ENCODE measurements at places on chromosomes 13 and 19.

DNA sequence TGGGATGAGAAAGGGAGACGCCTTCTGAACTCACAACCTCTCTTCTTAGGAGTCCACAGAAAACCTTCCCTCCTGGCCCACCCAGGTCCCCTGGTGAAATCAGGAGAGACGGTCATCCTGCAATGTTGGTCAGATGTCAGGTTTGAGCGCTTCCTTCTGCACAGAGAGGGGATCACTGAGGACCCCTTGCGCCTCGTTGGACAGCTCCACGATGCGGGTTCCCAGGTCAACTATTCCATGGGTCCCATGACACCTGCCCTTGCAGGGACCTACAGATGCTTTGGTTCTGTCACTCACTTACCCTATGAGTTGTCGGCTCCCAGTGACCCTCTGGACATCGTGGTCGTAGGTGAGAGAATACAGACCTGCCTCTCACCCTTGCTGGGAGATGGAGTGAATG is 3.3 kb downstream of the KIR3DL3 start:
- DNase-seq, result no peak

- DNase-seq, result no peak
Measured at GRCh38 chr13:47598340-47598911, 402.6 kb downstream of the SUCLA2 start.

DNA sequence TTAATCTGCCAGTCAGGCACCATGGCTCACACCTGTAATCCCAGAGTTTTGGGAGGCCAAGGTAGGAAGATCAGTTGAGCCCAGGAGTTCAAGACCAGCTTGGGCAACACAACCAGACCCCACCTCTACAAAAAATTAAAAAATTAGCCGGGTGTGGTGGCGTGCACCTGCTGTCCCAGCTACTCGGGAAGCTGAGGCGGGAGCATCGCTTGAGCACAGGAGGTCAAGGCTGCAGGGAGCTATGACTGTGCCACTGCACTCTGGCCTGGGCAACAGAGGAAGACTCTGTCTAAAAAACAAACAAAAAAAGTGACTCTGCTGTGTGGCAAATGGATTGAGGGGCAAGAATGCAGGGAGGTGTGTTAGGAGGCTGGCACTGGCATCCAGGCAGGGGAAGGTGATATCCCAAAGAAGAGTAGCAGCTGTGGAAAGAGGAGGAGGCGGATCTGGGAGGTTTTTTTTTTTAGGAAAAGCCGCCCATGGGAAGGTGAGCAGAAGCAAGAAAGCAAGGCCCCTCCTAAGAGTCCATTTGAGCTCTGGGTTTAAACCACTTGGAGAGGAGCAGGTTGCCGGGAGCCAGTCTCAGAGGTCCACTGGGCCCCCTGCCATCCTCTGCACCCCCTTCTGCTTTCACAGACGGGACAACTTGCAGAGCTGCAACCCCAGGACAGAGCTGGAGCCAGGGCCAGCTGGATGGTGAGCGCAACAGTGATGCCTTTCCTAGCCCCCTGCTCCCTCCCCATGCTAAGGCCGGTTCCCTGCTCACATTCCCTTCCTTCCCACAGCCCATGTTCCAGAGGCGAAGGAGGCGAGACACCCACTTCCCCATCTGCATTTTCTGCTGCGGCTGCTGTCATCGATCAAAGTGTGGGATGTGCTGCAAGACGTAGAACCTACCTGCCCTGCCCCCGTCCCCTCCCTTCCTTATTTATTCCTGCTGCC is 2.1 kb downstream of the HAMP start:
- DNase-seq, result no peak

GRCh38 chr13:51557875-51558612 is 26.2 kb upstream of the WDFY2 start:
- DNase-seq, result no peak

DNA sequence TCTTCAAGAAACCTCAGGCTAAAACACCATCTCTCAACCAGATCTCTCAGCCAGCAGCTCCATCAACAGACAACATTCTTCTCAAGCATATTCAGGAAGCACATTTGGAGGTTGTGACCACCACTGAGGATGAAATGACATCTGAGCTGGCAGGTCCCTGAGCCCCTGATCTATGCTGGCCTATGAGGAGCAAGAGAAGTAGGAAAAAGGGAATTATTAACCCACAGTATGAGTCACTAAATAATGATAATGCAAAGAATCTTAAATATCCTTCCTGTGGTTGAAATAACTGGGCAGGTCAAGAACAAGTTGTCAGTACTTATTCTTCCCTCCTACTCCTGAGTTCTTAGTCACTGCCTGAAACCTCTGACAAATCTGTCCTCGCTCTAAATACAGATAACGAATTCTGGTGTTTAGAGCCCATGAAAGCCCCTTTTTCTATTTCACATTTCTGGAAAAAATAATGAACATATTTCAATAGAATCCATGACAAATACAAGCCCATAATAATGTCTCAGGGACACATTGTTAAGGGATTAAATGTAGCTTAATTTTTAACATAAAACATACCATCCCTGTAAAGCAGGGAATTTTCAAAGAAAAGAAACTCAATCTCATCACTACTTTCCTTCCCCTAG is 225.8 kb upstream of the IRS2 start:
- no peak for DNase-seq

GRCh38 chr19:46435009-46435408 is 6.3 kb upstream of the PNMA8C start:
- no peak for DNase-seq

- DNase-seq, result no peak
Measured at GRCh38 chr13:96762876-96763275, 231.4 kb downstream of the OXGR1 start.

DNA sequence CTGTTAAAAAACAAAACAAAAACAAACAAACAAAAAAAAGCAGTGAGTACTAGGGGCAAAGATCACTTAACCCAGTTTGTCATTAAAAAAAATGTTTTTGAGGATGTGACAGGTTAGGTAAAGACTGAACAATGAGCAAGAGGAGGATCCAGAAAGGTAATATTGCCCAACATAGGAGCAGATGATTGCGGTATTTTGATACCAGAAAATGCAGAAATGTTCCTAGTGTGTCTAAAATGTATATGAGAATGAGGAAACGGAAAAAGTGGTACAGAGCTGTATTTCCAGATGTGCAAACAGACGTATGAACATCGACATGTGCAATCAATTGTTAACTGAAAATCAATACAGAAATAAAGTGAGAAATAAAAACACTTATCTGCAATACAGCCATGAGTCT is 4.9 kb upstream of the LILRA4 start:
- DNase-seq, result no peak

DNA sequence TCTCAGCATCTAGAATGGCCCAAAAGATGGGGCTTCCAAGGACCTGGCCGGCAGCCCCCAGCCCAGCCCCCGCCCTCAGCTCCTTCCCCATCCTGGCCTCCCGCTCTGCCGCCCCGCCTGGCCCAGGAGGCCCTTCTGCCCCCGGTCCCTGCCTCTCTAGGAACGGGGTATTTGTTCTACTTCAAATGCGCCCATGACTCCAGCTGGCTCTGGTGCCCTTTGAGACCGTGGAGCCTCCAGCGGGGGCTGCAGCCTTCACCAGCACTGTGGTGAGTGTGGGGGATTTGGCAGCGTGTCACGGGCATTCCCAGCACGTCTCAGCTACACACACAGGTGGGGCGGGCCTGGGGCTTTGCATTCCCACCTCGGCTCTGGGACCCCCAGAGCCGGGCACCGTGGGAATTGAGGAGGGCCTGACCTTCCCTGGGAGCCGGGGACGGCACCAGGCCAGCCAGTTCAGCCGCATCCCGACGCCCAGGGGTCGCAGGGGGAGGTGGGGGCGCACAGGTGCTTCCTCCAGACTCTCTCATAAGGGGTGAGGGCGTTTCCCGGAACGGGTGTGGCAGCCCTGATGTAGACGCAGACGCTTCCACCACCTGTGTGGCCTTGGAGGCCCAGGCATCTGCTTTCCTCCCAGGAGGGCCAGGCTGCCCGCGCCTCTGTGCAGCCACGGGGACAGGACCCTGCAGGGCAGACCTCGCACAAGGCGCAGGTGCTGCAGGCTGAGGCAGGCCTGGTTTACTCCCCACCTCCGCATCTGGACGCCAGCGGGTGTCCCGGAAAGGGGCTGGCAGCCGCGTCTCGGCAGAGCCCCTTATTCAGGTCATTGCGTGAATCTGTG is 947 bp downstream of the ATP4B start:
- DNase-seq, result peak; percentile 56

GRCh38 chr13:36370108-36370429 is 23.9 kb upstream of the SPART start:
- no peak for DNase-seq

DNA sequence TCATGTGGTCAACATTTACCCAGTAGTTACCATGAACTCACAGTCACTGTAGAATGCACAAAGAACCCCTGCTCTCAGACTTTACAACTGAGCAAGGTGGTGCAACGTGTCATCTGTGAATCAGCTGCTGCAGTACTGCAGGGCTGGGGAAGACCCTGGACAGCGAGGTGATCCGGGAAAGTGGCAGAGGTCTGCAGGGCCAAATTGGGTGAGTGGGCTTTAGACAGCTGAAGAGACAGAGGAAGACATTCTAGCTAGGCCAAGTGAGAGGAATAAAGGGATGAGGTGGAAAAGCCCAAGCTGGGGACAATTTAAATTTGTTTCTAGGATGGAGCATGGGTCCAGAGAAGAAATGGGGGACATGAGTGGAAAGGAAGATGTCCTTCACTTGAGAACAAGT is 270.5 kb downstream of the DCLK1 start:
- no peak for DNase-seq

DNA sequence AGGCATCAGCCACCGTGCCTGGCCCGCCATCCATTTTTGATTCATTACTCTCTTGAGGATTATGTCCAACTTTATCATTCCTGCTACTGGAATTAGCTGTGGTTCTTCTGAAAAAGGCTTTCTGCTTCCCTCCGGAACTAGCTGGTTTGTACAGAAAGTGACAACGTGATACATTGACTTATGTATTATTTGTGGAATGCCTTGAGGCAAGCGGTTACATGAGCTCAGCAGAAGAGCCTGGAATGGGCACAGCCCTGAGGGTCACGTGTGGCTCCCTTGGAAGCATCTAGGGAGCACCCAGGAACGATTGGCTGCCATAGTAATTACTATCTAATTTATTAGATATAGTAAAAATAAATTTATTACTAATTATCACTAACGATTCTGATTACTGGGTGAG is 14.4 kb upstream of the RETN start:
- no peak for DNase-seq

DNA sequence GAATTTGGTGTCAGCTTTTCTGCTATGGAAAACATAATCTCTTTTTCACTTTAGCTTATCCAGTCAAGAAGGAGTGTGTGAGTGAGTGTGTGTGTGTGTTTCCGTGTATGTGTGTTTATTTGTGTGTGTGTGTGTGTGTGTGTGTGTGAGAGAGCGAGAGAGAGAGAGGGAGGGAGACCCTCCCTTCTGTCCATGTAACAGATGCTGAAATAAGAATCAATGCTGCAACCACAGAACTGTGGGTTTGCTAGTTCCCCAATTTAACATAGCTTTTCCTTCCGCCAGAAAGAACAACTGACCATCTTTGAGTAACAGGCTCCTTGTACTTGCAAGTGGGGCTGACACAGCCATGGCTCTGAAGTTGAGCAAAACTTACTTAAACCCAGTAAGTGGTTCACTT is 5.2 kb downstream of the LCP1 start:
- DNase-seq, result no peak

GRCh38 chr19:28934631-28935030 is 278.3 kb downstream of the UQCRFS1 start:
- no peak for DNase-seq

GRCh38 chr13:66781241-66781640 is 448.9 kb downstream of the PCDH9 start:
- DNase-seq, result no peak

DNA sequence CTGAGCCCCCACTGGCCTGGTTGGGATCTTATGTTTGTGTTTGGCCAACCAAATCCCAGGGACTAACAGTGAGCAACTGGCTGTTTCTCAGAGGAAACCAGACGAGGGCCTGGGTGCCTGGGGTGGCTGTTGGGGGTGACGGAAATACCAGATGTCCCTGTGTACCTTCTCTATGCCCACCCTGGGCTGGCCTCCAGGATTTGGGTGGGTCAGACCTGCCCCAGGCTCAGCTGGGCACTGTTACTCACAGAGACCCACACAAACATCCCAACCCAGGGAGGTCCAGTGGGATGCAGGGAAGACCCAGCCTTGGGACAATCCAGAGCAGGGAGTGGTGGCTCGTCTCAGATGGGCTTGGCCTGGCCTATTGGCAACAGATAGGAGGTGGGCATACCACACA is 8.8 kb downstream of the ZSCAN22 start:
- DNase-seq, result no peak

GRCh38 chr19:1097810-1098176 is 2.6 kb upstream of the POLR2E start:
- DNase-seq, result no peak

DNA sequence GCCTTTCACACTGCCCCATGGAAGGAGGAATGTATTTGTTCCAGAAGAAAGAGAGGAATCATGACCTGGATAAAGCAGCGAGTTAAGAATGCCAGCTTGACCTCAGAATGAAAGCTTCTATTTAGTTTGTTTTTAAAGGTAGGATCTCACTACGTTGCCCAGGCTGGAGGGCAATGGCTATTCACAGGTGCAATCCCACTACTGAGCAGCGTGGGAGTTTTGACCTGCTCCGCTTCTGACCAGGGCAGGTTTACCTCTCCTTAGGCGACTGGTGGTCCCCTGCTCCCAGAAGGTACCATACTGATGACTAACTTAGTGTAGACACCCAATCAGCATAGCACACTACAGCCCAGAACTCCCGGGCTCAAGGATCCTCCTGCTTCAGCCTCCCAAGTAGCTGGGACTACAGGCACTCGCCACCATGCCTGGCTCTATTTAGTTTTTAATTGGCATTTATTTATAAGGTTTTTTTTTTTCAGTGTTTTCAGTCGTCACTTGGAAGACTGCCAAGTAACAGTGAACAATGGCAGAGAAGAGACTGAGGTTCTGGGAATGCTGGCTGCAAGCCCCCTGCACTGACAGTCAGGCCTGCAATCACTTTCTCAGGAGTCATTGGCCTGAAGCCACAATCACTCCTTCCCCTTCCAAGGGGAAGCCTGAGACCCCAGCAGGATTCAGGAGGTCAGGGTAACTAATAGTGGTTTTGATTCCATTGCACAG is 73.1 kb downstream of the EPS15L1 start:
- DNase-seq, result peak; percentile 45

DNA sequence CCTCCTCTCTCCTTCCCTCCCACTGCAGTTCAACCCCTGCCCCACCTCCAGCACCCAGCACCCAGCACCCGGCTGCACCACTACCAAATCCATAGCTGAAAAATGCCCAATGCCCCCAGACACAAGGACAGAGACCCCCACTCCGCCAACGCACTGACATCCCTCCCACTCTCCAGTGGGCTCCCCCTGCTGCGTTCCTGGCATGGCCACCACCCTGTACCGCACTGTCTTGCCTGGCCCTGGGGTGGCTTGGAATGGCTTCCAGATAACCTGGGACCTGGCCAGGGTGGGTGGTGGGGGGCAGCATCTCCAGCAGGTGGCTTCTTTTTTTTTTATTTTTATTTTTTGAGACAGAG is 5.8 kb upstream of the MKNK2 start:
- DNase-seq, result peak; percentile 78
